Amniotic stem cell (primary cell): ENCODE measurements at places on chromosomes 5 and 9.

- no peak for DNase-seq
These were observed 1143.2 kb upstream of the CDH6 start for GRCh38 chr5:30050056-30050815.

DNA sequence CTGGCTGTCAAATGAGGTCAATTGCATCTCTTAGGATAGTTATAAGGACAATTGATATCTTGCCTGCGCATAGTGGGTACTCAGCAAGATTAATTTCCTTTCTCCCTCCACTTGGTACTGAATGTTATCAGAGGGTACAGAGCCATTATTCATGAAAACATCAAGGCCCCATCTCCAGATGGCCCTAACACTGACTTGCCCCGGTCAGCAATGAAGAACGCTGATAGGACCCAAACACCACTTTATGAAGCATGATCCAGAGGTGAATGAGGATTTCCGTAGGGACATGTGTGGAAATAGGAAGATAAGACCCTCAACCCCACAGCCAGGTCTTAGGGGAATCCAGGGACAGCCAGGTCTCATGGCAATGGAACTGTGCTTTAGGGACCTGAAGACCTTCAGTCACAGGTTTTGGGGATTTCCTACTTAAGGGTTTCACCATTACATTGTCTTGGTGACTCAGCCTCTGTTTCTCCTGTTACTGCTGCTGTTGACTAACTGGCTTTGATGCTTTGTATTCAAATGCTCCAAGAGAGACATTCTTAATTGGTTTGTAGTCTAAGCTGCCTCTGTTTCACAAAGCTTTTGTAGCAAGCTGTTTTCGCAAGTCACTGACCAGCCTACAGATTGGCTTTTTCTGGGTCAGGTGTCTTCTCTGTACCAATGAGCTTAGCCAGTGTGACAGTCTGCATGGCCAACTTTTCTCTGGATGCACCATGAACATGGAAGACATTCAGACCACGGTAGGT lies 35.3 kb upstream of the IQGAP2 start:
- no peak for DNase-seq

GRCh38 chr5:23468658-23469057 lies 38.8 kb upstream of the PRDM9 start:
- DNase-seq: no peak

DNA sequence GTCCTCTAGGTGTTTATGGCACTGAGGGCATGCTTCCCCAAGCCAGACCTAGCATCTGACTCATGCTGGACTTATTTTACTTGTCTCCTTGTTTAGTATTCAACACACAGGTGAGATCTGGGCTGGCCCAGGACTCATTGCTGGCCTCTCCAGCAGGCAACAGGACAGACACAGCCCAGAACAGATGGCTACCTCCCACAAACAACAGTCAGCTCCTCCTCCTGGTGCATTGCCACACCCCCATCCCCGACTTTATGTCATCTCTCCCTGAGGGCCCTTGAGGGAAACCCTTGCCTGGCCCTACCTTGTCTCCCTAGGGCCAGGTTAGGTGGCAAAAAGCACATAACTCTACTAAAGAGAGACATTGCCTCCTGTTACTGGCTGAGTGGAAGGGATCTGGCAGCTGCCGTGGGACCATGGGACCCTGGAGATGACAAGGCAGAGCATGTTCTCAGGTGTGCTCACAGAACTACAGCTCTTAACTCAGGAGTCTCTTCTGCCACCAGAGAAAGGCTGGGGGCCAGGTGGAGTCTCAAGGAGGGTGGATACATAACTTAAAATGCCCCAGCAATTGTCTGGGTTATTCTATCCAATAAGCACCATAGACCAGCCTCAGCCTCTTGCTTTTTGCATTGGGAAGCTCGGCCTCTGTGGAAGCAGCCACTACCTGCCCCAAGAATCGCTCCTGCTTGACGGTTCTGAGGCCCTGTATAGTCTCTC lies 2.3 kb downstream of the ACSL6 start:
- DNase-seq: no peak

DNA sequence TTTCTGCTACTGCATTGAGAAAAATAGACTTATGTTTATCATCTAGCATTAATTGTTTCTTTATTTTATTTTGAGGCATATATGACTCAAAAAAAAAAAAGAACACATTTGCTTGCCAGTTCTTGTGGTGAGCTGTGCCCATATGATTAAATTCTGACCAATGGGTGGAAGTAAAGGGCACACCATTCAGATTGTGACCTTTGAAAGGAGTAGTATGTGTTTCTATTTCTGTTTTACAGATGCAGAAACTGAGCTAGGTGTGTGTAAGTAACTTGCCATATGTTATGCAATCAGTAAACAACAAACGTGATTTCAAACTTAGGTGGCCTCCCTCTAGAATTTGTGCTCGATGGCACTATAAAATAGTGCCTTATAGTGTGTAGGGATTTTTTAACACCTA lies 368.1 kb upstream of the EDIL3 start:
- DNase-seq: no peak

DNA sequence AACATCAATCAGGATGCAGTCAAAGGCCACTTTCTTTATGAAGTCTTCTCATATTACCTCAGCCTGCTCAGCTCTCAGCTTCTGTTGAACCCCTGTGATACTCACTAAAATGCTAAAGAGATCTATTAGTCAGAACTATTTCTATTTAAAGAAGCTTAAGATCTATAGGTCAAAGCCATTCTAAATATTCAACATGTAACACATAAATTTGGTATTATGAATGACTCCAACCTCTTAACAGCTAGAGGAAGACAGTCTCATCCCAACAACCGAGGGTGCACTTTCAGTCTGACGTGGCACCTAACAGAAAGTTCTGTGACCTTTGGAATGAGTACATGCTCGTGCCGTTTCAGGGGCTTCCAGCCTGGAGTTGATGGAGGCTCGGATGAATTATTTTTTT lies 301.5 kb upstream of the VLDLR start:
- DNase-seq: no peak

- DNase-seq: no peak
These were observed 48.2 kb downstream of the OTP start for GRCh38 chr5:77590347-77590746.

DNA sequence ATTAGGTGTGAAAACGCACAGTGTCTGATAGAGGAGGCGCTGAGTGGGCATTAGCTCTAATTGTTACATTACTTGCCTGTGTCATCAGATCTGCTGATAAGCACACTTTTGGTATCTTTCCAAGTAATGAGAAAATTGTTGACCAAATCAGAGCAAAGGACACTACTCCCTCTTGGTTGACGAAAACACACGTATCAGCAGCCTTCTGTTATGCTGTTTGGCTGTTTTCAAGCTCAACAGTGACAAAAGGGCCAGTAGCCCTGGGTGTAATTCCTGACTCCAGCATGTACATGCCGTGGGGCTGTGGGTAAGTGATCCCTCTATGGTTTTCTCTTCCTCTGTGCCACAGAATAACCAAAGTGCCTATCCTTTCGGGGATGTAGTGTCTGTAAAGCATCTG lies 151.4 kb downstream of the AUH start:
- no peak for DNase-seq

GRCh38 chr5:147554261-147554817 lies 44.5 kb upstream of the DPYSL3 start:
- DNase-seq: peak; percentile 50

DNA sequence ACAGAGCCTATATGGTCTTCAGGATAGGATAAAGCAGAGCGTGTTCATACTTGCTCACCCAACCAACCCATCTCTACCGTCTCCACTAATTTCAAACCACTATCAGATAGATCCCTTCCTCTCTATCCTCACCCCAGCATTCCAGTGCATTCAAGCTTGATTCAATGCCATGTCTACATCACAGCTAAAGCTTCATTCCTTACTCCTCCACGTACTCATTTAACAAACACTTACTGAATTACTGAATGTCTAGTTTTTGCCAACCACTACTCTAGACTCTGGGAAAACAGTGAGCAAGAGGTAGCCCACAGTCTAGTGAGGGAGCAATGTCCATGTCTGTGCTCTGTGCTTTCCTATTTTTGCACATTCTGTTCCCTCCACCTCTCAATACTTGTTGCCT lies 163.5 kb upstream of the MSX2 start:
- no peak for DNase-seq

GRCh38 chr9:130028493-130029222 lies 14.3 kb downstream of the FNBP1 start:
- DNase-seq: no peak

- DNase-seq: no peak
These were observed 300.5 kb downstream of the IRX1 start for GRCh38 chr5:3896098-3896497.

DNA sequence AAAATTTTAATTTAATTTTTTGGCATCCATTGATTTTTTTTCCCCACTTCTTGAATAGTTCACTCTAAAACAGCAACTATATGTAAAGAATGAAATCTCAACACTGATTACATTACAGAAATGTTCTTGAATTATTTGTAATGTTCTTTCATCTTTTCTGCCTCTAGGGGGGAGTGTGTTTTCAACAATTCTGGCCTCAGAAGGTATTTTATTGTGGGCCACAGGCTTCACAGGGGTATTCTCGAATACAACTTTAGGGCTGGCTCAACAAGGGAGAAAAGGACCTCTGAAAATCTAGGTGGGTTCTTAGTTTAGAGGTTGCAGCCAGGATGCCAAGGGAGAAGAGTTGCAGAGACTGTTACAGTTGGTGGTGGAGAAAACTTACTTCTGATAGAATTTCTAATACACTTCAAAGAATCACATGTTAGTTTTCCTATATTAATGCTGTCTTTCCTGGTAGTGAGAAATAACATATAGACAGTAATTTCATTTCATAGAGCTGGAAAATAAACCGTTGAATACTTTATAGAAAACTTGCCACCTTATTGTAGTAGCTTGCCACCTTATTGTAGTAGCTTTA lies 3.6 kb upstream of the NPR3 start:
- peak; percentile 22 for DNase-seq

DNA sequence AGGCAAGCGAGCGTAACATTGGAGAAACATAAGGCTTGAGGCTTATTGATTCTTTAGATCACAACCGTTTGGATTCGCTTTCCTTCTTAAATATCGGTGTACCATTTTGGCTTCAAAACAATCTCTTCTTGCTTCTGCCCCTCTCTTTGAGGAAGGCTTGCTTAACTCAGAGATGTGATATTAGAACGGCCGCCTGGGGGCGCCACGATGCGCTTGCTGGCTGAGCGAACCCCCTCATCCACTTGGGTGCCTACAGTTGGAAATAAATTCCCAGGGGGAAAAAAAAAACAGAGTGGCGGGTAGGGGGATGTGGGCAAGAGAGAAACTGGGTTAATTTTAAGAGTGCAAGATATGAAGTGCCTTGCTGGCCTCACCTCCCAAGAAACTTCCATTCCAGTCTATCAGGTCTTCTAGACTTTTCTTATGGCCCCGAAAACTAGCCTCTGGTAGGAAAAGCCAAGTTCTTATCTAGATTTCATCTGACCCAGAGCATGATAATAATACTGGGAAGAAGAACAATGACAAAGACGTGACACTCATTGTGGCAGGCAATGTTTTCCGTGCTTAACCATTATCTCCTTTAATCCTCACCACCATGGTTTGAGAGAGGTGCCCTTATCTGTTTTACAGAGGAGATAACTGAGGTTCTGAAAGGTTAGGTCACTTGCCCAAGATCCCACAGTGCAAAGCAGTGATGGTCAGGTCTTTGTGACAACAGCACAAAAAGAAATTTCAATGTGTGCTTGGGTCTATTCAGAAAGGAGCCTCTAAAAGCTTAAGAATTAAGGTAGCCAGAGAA lies 115.8 kb downstream of the DPYSL3 start:
- no peak for DNase-seq

- DNase-seq: no peak
These were observed 19.5 kb upstream of the GOLGA1 start for GRCh38 chr9:124960409-124960752.

DNA sequence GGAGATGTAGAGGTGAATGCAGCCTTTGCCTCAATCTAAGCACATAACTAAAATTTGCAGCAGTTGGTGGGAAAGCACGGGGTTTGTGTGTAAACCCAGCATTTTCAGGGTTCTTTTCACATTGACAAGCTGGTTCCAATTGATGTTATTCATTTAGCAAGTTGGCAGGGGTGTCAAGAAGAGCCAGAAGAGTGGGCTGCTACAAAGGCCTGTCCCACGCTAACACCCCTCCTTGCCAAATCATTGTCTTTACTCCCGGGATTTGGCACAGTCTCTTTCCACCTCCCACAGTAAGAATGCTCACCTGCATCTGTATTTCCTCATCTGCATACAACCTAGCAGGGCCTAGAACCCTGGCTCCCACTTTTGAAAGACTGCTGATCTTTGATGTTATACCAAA lies 11.8 kb downstream of the RGMB start:
- no peak for DNase-seq

DNA sequence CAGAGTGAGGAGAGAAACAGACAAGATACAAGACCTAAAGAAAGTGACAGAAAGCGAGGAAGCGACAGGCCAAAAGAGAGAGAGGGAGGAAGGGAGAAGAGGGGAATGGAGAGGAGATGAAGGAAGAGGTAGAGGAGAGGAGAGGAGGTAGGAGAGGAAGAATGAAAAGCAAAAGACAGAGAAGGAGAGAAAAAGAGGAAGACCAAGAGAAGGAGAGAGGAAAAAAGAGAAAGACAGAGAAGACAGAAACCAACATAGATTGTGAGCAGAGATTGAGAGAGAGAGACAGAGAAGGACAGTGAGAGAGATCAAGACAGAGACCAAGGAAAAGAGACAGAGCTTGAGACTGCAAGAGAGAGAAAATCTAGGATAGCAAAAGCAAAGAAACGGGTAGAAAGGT lies 58.6 kb upstream of the FNIP1 start:
- DNase-seq: no peak

- DNase-seq: no peak
These were observed 34.2 kb upstream of the SUB1 start for GRCh38 chr5:32551194-32551593.

- DNase-seq: no peak
These were observed 87.9 kb upstream of the NEURL1B start for GRCh38 chr5:172553167-172553566.

- DNase-seq: no peak
These were observed 8.4 kb downstream of the IRX4 start for GRCh38 chr5:1874348-1874747.

DNA sequence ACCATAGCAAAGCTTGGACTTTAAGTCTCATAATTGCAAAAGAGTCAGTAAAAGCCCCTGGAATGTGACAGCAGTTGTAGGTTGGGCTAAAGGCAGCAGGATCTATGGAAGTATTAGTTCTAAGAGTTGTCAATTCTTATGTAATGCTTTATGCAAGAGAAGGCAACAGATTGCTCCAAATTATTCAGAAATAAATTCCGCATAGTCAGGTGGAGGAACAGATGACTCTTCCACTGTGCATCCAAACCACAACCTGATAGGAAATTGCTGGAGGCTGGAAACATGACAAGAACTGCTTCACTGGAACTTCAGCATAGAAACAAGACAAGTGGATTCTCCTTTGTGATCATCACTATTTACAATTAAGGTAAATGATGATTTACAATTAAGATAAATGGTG lies 101.0 kb downstream of the STARD4 start:
- DNase-seq: no peak

- no peak for DNase-seq
These were observed 158.3 kb upstream of the CCDC152 start for GRCh38 chr5:42598311-42598710.
